Glutamatergic neuron (in vitro differentiated cells): ENCODE measurements at places on chromosomes 11 and 22.
A peak's percentile ranks its signal among the peaks of the same experiment; 100 is the strongest.

DNA sequence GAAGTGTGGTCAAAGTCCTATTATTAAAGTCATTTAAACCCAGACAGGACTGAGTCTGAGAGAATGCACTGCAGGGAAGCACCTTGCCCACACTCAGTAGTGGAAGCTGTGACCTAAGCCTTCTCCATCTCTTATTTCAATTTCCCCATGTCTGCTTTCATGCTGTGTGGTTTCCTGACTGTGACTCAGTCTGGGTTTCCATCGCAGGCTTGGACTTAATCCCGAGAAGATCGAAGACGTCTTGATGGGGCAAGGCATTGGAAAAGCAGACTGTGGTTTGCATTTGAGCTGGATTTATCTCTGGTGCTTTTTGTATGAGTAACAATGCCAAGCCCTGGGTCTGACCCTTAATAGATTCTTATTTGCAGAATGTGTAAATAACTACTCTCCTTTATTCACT lies 238.9 kb downstream of the NTM start:
- no peak for DNase-seq

GRCh38 chr11:118074785-118075184 lies 2.1 kb upstream of the TMPRSS4 start:
- no peak for DNase-seq

DNA sequence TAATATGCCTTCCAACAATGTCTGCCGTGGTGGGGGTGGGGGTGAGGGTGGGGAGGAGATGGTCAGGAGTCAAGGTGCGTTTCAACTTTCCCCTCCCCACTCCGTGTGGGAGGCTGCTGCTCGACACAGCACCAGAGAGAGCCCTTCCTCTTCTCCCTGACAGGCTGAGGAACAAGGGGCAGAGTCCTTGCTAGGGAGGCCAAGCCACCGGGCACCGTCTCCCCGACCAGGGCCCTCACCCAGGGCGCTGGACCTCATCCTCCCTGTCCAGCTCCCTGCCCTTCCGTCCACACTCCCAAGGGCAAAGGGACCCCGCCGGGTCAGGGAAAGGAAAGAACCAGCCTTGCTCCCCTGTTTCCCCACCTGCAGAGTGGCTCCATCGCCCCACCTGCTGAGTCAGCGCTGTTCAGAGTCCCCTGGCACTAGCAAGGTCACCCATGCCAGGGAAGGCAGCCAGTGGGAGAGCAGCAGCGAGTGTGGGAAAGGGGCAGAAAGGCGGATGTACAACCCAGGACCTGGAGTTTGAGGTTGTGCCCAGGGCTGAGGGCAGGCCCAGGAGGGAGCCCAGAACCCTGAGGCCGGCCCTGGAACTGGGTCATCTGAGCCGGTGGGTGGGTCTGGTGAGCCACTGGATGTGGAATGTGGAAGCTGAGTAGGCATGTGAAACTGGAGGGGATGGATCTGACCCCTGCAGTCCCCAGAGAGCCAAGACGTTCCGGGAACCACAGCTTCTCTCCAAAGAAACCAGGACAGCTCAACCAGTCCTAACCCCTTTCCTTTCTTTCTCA lies 47.2 kb downstream of the BUD13 start:
- DNase-seq: no peak

DNA sequence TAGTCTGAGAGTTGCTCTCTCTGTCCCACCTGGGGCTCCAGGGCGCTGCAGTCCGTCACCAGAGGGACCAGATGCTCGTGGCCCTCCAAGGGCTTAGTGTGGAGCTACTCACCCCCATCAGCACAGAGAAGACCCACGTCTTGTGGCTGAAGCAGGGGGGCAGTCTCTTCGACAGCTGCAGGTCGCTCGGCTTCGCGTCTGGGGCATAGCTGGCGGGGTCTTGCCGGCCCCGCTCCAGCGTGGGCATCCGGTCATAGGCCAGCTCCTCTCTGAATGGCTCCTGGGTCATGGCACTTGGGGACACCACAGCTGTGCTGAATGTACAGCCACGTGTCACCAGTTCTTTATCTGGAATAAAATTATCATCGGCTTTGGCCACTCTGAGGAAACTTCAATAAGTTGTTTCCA lies 608 bp downstream of the MLC1 start:
- DNase-seq: no peak

- DNase-seq: no peak
Observed at GRCh38 chr11:109015283-109015682, 350.4 kb downstream of the DDX10 start.

DNA sequence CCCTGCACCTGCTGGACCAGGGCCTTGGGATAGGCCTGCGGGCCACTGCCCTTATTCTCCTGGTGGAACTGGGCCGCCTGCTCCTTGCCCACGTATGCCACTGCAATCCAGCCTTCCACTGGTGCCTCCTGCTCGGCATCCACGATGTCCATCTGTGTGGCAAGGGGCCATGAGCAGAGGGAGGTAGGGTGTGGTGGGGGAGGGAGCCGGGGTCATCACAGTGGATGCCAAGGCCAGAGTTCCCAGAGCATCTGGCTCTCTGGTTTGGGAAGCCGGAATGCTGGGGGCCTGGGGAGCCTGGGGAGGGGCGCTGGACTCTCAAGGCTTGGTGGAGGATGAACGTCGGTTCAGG lies 627 bp downstream of the RNF215 start:
- no peak for DNase-seq

DNA sequence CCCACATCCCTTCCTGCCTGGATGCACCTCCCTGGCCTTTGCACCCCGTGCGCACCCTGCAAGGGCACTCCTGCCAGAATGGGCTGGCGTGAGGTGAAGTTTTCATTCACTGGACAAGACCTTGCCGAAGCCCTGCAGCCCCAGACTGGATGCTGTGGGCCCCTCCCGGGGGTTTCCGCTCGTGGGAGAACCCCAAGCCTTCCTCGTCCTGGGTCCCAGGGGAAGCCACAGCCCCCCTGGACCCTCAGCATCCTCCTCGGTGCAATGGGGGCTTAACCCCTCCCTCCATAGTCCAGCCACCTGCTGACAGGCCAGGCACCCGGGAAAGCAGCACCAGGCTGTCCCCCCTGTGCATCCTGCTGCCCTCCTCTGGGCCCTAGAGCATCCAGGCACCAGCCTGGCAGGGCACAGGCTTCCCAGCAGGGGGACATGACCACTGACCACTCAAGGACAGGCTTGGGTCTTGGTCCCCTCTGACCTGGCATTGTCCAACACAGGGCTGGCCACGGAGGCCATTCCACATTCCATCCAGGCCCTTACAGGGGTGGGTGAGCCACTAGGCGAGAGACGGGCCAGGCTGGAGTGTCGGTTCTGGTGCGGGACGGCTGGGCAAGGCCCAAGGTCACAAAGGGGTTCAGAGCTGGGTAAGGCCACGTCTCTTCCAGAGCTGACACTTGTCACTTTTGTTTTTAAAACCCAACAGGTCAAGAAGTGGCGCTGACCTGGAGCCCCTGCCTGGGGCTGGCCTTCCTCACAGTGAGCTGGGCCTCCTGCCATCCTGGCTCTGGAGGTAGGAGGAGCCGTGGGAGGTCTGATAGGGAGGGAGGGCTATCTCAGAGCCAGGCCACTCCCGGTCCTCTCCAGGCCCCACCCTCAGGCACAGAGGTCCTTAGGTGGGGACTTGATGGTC lies 41.5 kb upstream of the PPARA start:
- DNase-seq: no peak

DNA sequence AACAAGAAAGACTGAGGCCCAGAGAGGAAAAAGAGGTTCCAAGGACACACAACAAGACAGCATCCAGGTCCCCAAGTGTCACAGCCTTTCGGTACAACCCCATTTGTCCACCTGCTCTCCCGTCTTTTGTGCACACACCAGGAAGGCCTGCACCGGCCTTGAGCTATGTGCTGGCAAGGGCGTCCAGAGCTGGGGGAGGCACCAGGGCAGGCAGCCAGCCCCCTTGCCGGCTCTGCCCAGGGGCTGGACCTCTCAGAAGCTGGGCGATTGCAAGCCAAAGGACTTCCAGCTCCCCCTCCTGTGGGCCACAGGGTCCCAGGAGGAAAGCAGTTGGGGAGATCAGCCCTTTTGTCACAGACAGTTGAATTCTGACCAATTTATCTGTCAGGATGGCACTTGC lies 210.5 kb downstream of the MN1 start:
- no peak for DNase-seq

- no peak for DNase-seq
Observed at GRCh38 chr11:75337195-75337654, 14.2 kb downstream of the ARRB1 start.

DNA sequence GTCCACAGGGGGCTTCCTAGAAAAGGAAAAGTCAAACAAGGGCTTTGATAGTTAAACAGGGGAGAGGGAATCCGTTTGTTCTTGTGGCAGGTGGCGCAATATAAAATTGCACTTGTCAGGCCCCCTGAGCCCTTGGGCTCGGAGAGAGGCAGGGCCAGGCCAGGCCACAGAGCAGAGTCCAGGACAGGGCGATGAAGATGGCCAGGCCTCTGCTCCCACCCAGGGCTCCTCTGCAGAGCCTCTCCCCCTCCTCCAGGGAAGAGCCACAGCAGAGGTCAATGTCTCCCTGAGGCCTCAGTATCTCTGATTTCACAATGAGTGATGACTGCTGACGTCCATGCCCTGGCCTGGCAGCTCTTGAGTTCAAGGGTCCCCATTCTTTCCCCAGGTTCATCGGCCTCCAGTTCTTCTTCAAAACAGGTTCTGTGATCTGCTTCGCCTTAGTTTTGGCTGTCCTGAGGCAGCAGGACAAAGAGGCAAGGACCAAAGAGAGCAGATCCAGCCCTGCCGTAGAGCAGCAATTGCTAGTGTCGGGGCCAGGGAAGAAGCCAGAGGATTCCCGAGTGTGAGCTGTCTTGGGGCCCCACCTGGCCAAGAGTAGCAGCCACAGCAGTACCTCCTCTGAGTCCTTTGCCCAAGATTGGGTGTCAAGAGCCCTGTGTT lies 36.4 kb upstream of the TPBGL start:
- DNase-seq: no peak

DNA sequence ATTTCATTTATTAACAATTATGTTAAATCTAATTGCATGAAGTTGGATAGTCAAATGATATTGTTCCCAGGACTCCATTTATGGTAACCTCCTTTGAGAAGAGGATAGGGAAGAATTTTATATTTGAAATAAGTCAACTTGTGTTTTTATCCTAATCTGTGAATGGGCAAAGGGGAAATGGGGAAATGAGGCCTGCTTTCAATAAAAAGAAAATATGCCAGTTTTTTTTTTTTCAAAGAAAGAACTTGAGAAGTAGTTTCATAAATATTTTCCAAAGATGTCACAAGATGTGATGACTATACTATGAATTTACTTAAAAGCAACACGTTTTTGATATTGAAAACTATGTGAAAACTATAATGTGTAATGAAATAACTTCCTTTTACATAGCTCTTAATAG lies 201.8 kb downstream of the TMEM135 start:
- DNase-seq: no peak

- no peak for DNase-seq
Observed at GRCh38 chr11:57668434-57668782, 494 bp downstream of the ZDHHC5 start.

GRCh38 chr11:128765104-128765503 lies 71.2 kb downstream of the FLI1 start:
- no peak for DNase-seq

GRCh38 chr22:45629469-45630089 lies 42.1 kb upstream of the ATXN10 start:
- peak; percentile 33 for DNase-seq

- DNase-seq: no peak
Observed at GRCh38 chr11:134957540-134958335, 545.7 kb upstream of the B3GAT1 start.

GRCh38 chr22:36286096-36286957 lies 33.4 kb downstream of the APOL1 start:
- DNase-seq: peak; percentile 89

- DNase-seq: no peak
Observed at GRCh38 chr11:68711114-68711513, 26.8 kb downstream of the GAL start.

DNA sequence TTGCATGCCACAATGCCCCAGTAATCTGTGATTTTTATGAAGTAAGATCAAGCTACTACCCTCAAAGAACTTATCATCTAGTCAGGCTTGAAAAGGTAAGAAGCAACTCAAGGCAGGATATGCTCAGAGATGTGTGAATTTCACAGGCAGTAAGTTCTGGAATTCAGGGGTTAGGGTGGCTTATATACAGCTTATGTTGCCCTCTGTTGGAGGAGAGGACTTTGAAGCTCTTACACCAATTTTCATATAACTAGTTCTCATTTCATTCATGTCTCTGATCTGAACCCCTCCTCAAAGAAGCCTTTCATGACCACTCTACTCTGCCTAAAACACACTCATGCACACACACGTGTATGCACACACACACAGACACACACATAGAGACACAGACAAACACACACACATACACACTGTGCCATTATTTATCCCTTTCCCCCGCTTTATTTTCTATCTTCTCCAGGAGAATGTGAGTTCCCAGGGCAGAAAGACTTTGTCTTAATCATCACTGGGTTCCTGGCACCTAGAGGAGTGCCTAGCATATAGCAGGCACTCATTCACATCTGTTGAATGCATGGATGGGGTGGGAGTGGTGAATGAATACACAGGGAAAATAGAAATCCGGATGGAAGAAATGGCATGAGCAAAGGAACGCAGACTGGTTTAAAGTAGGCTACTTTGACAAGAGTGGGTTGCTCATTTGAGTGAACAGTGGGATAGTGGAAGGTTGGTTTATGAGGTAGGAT lies 220.7 kb upstream of the ZBED5 start:
- no peak for DNase-seq

- no peak for DNase-seq
Observed at GRCh38 chr11:46216019-46216764, 61.3 kb upstream of the CREB3L1 start.

DNA sequence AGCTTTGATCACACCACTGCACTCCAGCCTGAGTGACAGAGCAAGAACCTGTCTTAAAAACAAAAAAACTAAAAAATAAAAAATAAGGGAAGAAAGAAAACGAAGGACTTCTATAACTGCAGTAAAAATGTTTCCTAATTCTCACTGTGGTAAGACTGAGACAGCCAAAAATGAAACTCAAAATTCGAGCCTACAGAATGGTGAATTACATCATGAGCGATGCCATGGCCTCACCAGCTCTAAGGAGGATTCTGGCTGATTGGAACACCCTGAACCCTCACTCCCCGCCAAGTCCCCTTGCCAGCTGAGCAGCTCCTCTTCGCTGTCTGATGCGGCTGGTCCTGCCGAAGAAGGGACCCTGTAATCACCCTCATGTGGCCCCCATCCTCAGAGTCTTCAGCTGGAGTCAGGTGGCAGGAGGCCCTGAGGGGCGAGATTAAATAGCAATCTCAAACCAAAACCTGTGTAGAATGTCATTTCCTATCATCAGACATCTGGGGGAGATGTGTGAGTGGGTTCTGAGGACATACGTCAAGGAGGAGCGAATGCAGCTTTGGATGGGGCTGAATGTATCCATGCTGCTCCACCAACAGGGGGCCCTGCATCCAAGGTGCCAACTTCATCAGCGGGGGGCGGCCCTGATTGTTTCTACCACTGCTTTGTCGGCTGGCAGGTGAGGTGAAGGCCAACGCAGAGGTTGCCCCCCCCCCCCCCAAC lies 29.2 kb downstream of the PDGFB start:
- DNase-seq: no peak

GRCh38 chr22:42780070-42780540 lies 59.4 kb upstream of the A4GALT start:
- DNase-seq: no peak

GRCh38 chr11:119205080-119205479 lies 1.1 kb upstream of the CBL start:
- DNase-seq: no peak
